ENCODE measurements at places on chromosomes 12 and 14. TPM values are rescaled to one million over a fixed set of nuclear protein-coding genes. Genes with fewer than 3 reads are reported as not detected.

Gene CMA1
- not detected for total RNA-seq

Gene GYS2
- 0.29 TPM for total RNA-seq

Gene B3GNT4
- 1.8 TPM for total RNA-seq

Gene IL23A
- 0.61 TPM for total RNA-seq

Gene GARIN6
- not detected for total RNA-seq

Gene AQP6
- total RNA-seq: not detected

Gene GPR132
- total RNA-seq: 0.42 TPM

Gene ESRRB
- 0.22 TPM for total RNA-seq

Gene DEPDC4
- 1.4 TPM for total RNA-seq

Gene PRB2
- total RNA-seq: not detected

Gene TSPAN19
- total RNA-seq: 0.63 TPM

Gene RTL1
- total RNA-seq: not detected

Gene GPRC5D
- total RNA-seq: not detected

Gene PMCH
- total RNA-seq: not detected

Gene HOXC13
- 6.0 TPM for total RNA-seq

Gene IL31
- not detected for total RNA-seq

Gene KRT7
- total RNA-seq: 3,360 TPM

Gene ZNF10
- 6.6 TPM for total RNA-seq

Gene ACACB
- 1.3 TPM for total RNA-seq

Gene RNASE3
- not detected for total RNA-seq

Gene NRDE2
- total RNA-seq: 18.4 TPM

Gene TEX52
- not detected for total RNA-seq
